ENCODE measurements at places on chromosomes 16 and 17. TPM values are rescaled to one million over a fixed set of nuclear protein-coding genes. Genes with fewer than 3 reads are reported as not detected.
A peak's percentile ranks its signal among the peaks of the same experiment; 100 is the strongest.

- no peak for DNase-seq
Measured at GRCh38 chr17:81866440-81867169, 4.5 kb downstream of the ARHGDIA start.

The NEUROD2 gene
- not detected for total RNA-seq

DNA sequence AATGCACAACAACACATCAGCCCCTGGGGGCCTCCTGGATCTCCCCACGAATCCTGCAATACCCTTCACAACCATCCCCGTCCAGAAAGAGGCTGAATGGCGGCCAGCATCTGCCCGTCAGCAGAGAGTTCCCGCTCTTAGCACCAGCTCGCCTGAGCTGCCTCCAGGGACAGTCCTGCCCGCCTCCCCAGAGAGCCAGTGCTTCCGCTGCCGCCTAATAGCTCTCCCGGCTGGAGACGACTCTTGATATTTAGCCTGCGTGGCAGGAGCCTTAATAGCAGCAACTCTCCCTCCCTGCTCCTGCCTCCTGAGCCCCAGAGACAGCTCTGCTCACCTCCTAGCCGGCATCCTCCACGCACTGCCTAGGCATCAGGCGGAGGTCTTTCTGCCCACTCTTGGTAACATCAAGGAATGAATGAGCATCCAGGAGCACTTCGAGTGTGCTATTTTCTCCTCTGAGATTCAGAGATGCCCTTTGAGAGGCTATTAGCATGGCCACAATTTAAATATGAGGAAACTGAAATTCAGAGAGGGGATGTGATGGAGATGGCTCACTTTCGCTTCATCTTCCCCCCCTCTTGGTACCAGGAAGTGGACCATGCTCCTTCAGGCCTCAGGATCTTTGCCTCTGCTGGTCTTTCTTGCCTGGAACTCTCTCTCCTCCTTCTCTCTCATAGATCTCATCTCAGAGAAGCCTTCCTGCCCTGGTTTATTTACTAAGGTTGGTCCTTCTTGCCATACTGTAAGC, 67.9 kb downstream of the RAI1 start:
- no peak for DNase-seq

- DNase-seq, result peak; percentile 48
Measured at GRCh38 chr17:77429969-77430752, 289.4 kb downstream of the SEC14L1 start.

DNA sequence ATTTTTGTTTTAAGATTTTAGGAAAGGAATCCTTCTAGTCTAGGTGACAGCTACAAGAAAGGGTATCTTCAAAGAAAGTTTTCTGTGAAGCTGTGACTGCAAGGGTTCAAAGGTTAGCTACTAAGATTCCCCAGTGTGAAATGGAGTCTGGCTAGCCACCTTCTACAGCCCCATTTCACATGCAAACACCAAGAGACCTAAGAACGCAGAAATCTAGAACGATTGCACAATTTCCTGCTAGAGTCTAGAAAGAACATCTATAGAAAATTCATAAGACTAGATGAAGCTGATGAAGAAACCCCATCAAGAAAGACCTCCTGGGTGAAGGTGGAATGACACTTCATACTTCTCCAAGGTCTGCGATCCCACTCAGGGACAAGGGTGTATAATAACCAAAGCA, 77.1 kb downstream of the STX8 start:
- no peak for DNase-seq

DNA sequence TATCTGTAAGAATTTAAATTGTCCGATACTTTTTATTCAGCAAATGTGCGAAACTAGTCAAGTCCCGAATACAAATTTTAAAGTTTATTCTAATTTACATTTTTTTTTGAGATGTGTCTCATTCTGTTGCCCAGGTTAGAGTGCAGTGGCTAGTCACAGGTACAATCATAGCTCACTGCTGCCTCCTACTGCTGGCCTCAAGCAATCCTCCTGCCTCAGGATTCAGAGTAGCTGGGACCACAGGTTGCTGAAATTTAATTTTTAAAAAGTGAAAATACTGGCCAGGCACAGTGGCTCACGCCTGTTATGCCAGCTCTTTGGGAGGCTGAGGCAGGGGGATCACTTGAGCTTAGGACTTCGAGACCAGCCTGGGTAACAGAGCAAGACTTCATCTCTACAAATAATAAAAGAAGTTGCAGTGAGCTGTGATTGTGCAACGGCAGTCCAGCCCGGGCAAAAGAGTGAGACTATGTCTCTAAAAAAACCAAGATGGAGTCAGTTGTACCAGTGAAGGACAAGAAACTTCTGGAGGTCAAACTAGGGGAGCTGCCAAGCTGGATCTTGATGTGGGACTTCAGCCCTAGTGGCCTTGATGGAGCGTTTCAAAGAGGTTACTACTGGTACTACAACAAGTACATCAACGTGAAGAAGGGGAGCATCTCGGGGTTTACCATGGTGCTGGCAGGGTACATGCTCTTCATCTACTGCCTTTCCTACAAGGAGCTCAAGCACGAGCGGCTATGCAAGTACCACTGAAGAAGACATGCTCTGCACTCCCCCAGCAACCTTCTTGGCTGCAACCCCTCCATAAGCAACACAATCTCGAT, 5.6 kb downstream of the POLG2 start:
- no peak for DNase-seq

- no peak for DNase-seq
Measured at GRCh38 chr17:72296456-72296855, 175.6 kb downstream of the SOX9 start.

DNA sequence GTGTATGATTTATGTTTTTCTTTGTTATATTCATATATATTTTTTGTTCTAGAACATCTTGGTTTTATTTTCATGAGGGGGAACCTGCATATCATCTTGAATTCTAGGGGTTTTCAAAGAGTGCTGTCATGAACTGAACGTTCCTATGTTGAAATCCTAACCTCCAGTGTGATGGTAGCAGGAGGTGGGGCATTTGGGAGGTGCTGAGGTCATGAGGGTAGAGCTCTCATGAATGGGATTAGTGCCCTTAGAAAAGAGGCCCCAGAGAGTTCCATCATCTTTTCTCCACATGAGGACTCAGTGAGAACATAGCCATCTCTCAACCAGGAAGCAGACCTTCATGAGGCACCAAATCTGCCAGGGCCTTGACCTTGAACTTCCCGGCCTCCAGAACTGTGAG, 34.6 kb upstream of the CCDC182 start:
- no peak for DNase-seq

The TSPOAP1 gene
- 0.27 TPM for total RNA-seq

- DNase-seq, result no peak
Measured at GRCh38 chr16:85028685-85029407, 1.3 kb downstream of the KIAA0513 start.

The PRR35 gene
- total RNA-seq, result not detected

The TEKT5 gene
- 0.37 TPM for total RNA-seq

DNA sequence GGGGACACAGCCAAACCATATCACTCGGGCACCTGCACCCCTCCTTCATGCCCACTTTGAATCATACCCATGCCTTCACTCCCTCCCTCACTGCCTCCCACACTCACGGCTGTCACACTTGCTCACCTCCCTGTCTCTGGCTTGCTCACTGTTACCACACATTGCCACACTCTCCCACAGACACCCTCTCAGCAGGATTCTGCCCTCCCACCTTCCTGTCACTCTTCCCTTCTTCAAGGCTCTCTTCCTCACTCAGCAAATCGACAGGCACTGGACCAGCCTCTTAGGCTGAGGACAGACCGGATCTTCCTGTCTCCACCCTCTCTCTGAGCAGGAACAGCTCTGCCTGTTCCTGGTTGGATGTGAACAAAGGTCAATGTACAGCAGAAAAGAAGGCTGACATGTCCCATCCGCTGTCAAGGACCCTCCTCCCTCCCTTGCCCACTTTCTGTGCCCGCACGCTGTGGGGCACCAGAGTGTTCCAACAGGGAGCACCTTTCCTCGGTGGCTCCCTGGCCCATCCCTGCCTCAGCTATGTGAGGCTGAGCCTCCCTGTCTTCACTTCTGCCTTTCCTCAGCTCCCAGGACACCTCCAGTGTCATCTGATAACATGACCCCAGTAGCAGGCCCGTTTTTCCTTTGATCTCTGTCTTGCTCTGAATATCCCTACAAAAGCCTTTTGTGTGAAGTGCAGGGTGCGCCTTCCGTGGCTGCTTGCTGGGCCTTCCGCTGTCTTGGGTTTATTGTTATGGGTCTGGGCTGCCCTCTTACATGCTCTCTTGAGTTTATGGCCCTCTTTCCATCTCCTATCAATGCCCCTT, 47.0 kb downstream of the CCDC182 start:
- no peak for DNase-seq

DNA sequence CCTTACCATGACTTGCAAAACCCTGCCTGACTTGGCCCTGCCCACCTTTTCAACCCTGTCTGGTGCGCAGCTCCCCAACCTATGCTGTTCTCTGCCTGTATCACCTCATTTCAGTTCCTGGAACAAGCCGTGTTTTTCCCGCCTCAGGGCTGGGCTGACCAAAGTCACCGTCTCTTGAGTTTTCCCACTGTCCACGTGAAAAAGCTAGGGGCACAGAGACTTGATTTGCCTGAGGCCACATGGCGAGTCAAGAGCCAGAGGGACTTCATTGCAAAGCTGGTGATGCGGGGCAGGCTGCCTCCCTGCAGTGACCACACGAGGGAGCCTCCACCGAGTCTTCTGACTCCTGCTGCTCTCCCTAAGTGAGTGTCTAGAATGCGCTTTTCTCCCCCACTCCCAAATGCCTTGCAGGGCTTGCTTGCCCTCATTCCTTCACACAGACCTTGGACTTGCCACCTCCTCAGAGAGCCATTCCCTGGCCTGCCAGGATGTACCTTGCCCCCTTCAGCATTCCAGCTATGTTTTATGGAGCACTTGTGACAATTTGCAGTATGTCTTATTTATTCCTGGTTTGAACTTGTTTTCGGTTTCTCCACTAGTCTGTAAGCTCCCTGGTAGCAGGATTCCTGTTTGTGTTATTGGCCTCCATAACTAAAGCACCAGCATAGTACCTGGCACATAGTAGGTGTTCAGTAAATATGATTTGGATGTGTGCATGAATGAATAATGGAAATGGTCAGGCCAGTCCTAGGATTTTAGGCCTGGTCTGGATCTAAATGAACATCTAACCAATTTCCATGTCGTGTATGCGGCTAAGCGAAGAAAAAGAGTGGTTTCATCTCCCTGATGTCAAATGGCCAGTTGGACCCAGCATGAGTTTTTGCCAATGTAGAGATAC, 252.3 kb downstream of the SNX29 start:
- peak; percentile 28 for DNase-seq

The CHST5 gene
- total RNA-seq, result 0.32 TPM

DNA sequence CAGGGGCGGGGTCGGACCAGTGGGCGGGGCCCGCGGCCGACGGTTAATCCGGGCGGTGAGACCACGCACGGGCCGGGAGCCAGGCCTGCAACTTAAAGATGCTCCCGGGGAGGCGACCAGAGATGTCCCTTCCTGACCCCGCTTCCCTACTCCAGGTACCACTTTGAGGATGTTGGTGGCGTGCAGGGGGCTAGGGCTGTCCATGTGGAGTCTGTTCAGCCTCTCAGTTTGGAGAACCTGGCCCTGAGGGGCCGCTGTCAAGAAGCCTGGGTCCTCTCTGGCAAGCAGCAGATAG, 580 bp downstream of the RANGRF start:
- peak; percentile 7 for DNase-seq

DNA sequence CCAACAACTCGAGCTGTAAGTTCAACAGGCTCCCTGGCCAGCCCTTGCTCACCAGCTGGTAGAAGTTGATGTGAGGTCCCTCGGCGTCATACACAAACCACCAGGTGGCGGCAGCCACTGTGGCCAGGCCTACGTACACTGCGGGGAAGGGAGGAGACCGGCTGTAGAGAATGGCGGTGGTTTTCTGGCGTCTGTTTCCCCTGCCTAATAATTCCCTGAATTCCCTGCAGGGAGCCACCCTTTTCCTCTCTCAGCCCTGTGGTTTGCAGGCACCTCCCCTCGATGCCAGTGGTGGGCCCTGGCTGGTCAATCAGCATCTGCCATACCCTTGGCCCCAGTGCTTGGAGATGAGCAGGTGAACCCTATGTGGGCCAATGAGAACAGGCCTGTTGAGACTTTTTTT, 18.9 kb upstream of the P2RX1 start:
- peak; percentile 41 for DNase-seq

DNA sequence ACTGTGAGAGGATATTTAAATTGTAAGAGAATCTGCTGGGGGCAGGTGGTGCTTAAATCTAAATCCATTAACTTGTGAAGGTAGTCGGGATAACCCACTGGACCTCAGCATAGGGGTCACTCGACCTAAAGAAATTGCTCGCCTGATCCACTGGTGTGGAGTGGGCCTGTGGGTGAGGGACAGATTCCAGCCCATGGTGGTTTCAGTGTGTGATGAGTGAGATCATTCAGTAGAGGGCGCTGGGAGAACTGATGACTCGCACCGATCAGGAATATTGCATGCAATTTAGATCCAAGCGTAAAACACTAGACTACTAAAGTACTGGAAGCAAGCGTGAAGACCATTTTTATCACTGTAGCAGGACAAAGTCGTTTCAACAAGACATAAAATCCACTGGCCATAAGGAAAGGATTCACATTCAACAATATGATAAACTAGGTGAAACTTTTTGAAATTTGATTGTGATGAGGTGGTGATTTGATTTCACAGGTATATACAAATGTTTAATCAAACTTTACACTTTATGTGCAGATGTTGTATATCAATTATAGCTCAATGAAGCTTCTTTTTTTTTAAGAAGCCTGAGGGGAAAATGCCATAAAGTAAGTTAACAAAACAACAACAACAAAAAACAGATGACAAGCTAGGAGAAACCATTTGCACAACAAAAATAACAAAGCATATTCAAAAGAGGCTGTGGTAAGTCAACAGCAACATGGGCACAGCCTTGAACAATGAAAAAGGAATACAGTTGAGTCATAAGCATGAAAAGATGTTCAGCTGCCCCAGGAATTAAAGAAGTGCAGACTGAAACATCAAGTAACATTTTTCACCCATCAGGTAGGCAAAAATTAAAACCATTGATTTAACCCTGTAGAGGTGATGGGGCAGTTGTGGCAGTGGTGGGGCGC, 7.5 kb upstream of the TMEM170A start:
- no peak for DNase-seq

The CACNG1 gene
- total RNA-seq, result not detected

GRCh38 chr16:4179020-4179419, 62.8 kb upstream of the ADCY9 start:
- peak; percentile 37 for DNase-seq

GRCh38 chr17:15945527-15946191, 729 bp downstream of the ADORA2B start:
- no peak for DNase-seq

DNA sequence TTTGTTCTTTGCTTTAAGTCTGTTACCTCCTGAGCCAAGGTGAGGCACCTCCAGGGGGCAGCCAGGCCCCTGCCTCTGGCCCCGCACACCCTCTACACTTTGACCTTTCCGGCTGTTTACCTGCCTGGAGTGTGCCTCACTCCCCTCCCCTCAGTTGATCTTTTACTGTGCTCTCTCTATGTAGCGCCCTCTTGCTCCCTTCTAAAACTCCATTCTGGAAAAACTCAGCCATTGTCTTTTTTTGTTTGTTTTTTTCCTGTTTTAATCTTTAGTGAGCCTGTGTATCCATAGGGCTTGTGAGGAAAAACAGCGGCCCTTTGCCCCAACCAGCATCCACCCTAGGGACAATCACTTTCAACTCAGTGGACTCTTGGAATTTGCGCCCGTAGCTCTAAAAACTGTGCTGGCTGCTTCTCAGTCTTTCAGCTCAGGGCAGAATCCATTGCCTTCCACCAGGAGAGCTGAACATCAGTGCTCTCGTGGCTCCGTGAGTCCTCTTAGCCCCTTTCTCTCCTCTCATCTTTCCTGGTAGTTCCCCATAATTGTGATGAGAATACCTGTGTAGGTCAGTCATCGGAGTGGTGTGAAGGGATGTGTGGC, 4.3 kb downstream of the AMDHD2 start:
- no peak for DNase-seq

The MPV17L gene
- total RNA-seq, result not detected

- DNase-seq, result no peak
Measured at GRCh38 chr16:86531191-86531545, 20.8 kb downstream of the FOXF1 start.

Measured in HCT116 (cell line).